ENCODE measurements at places on chromosomes 16 and 17.

- no peak for DNase-seq
Observed at GRCh38 chr16:64858076-64858475, 263.8 kb downstream of the CDH11 start.

GRCh38 chr17:1898332-1898731 is 68.5 kb downstream of the RPA1 start:
- DNase-seq: no peak

- DNase-seq: no peak
Observed at GRCh38 chr17:48254896-48255295, 147.3 kb downstream of the SNX11 start.

- peak; percentile 41 for DNase-seq
Observed at GRCh38 chr17:15945527-15946191, 729 bp downstream of the ADORA2B start.

GRCh38 chr16:75323933-75324332 is 72.5 kb upstream of the BCAR1 start:
- DNase-seq: no peak

DNA sequence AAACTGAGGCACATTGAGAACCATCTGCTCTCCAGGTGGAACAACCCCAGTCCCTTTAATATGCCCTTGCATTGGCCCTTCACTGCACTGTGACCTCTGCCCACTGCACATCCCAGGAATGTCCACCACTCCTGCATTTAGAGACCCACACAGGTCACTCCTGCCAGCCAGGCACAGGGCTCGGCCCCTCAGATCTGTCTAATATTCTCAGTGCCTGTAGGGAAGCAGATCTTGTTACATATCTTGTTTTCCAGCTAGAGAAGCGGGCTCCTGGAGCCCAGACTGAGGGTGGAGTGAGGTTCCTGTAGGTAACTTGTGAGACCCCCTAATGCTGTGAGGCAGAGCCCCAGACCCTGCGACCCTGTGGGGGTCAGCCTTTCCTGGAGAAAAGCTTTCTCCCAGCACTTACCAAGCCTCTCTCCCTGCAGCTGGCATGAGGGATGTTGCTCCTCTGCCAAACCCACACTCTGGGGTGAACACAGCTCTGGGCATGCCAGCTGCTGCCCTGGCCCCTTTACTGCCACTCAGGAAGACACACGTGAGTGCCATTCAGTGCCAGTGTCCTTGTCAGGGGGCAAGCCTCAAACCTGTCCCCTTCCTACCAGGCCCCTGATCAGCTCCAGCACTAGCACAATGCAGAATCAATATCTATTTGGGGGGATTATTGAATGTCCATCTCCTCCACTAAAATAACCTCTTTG is 40.3 kb upstream of the CRHR1 start:
- no peak for DNase-seq

DNA sequence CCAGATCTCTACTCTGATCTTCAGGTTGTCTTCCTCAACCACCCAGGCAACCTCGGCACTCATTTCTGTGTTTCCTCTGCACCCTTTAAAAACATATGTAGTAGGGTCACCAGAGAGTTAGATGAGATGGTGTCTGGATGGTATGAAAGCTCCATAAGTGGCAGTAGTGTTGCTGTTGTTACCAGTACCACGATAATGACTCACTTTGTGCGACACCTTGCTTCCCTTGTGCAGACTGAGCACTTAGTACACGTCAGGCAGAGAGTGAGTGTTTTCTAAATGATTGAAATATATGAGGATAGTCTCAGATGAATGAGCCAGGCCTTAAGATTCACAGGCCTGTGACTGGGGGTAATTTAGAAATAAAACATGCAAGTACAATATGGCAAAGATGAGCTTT is 188.7 kb downstream of the MAF start:
- no peak for DNase-seq

GRCh38 chr17:73694491-73694890 is 50.2 kb upstream of the SDK2 start:
- DNase-seq: no peak

DNA sequence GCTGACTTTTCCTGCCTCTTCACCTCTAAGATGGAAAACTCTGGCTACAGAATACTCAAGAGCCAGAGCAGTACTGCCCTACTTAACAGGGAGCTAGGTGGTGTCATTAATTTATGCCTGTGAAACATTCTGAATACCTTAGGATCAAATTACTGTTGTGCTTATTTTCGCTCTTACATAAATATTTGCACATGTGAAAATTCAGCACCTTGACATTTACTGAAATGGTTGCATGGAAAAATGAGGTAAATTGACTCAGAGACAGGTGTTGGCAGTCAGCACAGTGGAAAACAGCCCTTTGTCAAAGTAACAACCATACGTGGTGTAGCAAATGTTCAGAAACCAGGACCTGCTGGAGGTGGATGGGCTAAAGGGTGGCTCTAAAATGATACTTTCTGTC is 193.6 kb downstream of the CDH8 start:
- no peak for DNase-seq

GRCh38 chr16:53636978-53637377 is 66.7 kb downstream of the RPGRIP1L start:
- DNase-seq: no peak

DNA sequence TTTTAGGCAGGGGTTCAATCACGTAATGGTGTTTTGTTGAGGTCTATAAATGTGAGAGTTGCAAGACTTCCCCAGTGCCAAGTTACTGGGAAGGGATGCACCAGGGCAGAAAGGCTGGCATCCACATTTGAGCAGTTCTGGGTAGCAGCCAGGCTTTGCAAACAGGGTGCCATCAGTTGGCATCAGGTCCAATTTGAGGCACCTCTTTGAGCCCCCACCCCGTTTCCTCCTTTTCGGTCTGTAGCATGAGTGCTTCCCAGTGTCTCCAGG is 142.6 kb upstream of the CACNG5 start:
- no peak for DNase-seq

GRCh38 chr17:19249681-19250080 is 12.5 kb downstream of the EPN2 start:
- DNase-seq: no peak

DNA sequence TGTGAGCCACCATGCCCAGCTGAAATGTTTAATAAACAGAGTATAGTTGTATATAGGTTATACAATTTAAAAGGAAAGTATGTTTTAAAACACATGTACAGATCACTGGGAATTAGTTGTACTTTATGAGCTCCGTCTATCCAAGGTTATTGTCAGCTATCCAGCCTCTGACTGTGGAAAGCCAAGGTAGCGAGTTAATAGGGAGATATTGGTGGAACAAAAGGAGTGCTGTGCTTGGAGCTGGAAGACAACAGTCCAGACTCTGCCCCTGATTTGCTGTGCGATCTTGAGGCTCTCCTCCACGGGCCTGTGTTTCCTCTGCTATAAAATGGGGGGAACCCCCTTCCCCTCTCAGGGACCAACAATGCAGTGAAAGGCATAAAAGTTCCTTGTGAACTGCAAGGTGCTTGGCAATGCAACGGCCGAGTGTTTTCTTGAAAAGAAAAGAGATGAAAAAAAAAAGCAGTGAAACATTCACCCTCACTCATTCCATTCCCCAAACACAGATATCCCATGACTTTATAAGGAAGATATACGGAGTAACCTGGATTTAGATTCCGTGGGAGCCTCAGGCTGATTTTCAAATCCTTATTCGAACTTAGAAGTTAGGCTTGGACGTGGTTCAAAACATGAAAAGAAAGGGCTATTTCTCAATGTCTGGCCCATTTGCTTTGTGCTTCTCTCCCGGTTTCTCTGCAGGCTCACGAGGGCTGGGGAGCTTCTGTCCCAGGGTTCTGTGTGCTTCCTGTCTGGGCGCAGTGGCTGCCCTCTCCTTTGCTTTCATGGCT is 34.1 kb downstream of the CUEDC1 start:
- DNase-seq: no peak

DNA sequence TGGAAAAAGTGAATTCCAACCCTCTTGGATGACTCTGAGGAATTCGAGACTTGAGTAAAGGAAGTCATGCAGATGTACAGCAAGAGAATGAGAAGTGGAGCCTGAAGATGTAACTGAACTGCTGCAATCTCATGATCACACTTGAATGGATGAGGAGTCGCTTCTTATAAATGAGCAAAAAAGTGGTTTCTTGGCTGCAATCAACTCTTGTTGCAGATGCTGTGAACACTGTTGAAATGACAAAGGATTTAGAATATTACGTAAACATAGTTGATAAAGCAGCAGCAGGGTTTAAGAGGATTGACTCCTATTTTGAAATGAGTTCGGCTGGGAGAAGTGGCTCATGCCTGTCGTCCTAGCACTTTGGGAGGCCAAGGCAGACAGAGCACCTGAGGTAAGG is 25.5 kb downstream of the ASPA start:
- no peak for DNase-seq

DNA sequence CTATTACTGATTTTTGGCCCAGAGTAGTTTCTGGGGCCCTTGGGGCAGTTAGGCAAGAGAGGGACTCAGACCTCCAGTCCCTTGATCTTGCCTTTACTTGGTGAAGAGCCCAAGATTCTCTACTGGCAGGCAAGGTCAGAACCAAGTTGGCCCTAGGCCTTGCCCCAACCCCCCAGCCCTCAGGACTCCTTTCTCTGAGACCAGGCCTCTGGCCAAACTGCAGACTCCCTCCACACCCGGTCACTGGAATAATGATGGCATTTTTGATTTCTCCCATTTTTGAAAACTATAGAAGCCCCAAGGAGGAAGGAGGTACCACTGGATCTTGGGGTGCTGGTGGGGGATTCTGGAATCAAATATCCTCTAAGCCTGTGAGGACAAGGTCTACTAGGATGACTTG is 18.0 kb upstream of the HOXB9 start:
- DNase-seq: no peak

GRCh38 chr16:71540-72401 is 660 bp downstream of the RHBDF1 start:
- peak; percentile 94 for DNase-seq

Measured in ELF-1 (cell line).